NCI-H510A (cell line): ENCODE measurements at places on chromosomes 5 and 9.

DNA sequence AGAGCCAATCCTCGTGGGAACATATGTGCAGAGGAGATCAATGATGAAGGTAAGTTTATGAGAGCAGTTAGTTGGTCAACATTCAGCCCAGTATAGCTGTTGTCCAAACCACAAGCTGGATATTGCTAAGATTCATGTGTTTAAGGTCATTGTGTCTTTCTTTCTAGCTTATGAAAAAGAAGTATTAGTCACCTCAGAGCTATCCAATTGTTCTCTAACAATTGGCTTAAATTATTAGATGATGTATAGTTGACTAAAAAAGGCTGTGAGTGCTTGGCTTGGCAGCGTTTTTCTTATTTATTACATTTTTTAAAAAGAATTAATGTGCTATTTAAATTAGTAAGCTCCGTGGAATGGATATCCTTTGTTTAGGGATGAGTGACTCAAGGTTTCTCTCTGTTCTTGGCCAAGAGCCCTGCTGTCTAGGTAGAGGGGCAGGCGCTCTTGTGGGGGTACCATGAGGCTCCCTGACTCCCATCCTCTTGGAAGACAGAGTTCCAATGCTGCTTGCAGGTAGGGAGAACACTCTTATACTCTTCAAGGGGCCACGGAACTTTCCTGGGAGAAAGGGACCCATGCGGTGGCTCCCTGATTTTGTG lies 487.4 kb downstream of the IRX1 start:
- DNase-seq, result no peak

GRCh38 chr9:134538856-134539566 lies 102.6 kb upstream of the COL5A1 start:
- no peak for DNase-seq

GRCh38 chr5:157955541-157956172 lies 96.7 kb upstream of the CLINT1 start:
- DNase-seq, result no peak

DNA sequence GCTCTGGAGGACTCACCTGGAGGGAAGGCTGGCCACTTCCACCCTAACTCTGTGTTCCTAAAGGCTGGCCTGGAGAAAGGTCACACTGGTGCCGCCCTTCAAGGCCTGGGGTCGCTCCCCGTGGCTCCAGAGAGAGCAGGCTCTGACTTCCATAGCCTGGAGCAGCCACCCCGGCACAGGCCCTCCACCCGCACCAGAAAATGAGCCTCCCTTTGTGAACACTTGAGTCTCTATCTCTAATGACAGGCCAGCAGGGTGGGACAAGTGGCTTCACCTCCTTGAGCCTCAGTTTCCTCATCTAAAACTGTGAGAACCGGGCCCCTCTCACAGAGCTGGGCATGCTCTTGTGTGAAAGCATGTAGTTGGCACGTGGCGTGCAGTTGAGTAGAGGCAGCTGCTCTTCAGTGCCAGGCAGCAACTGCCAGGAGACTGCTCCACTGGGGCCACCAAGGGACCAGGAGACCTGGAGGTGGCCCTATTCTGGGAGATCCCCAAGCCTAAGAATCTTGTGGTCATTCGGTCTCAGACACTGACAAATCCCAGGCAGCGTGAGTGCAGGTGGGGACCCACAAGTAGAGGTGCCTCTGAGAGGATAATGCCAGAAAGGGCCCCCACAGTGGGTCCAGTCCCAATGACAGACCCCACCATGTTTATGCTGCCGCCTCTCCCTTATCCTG lies 56.7 kb upstream of the GARNL3 start:
- DNase-seq, result no peak

GRCh38 chr9:3477236-3477834 lies 48.5 kb downstream of the RFX3 start:
- no peak for DNase-seq

- no peak for DNase-seq
Measured at GRCh38 chr9:114592356-114592755, 4.8 kb downstream of the ATP6V1G1 start.

DNA sequence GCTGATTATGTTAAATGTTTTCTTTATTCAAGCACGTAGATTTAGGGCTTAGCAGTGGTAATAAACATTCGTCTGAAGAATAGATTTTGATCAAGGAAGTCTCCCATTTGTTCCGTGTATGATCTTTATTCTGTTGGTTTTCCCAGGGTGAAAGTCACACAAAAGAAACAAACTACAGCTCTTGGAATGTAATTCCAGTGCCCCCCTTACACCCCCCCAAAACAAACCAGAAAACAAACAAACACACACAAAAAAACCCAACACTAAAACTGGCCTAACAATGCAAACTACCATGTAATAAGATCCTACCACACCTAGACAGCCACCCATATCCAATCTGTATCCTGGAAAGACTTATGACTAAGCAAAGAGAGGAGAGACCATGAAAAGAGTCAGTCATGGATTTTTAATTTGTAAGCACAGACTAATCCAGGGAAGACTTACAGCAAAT lies 196.2 kb upstream of the ELL2 start:
- DNase-seq, result no peak

- DNase-seq, result no peak
Measured at GRCh38 chr5:171762903-171763302, 22.7 kb upstream of the SMIM23 start.
